ENCODE measurements at places on chromosomes 7 and 10.

GRCh38 chr7:135204876-135205275, 6.5 kb downstream of the WDR91 start:
- no peak for DNase-seq

DNA sequence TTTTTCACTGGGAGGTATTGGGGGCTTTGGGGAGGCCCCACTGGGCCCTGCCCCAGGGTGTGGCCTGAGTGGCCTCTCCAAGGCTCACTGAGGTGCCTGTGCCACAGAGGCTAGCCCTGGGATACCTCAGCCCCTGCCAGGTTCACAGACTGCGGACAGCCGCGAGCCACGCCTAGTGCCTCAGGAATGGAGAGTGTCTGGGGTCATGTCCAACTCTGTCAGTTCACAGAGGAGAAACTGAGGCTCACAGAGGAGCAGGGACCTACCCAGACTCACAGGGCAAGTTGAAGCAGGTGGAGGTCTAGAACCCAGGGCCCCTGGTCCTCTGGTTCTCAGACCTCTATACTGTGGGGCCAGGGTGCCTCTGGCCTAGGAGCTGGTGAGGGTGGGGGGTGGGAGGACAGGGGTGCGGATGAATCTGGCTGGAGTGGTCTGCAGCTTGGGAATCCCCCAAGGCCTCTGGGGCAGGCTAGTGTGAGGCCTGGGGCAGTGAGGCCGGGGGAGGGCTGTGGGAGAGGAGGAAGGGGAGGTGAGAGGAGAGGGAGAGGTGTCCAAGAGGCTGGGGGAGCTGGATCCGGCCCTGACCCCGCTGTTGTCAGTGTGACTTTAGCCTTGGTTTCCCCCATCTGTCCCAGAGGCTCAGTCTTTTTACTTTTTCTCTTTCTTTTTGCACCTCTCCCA, 20.0 kb downstream of the NEURL1 start:
- no peak for DNase-seq

- no peak for DNase-seq
Measured at GRCh38 chr10:84172467-84173356, 889 bp upstream of the GPR15LG start.

GRCh38 chr10:6787091-6787490, 207.0 kb upstream of the PRKCQ start:
- no peak for DNase-seq

GRCh38 chr10:124291001-124291701, 127.6 kb downstream of the OAT start:
- DNase-seq, result no peak

DNA sequence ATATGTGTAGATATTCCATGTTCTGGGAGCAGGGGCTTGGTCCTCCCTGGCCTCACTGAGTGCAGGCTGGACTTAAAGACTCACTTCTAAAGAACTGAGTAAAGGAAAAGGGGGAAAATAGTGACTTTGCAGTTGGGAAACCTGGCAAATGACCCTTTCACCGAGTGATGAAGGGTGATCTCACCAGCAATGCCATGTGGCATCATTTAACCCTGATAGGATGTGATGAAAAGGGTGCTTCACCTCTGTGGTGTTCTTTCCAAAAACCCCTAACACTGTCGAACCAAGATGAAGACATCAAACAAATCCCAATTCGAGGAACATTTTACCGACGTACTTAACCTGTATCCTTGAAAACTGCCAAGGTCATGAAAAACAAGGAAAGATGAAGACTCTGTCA, 71.9 kb downstream of the AOAH start:
- DNase-seq, result no peak

- DNase-seq, result no peak
Measured at GRCh38 chr10:6208799-6209235, 6.1 kb downstream of the PFKFB3 start.

DNA sequence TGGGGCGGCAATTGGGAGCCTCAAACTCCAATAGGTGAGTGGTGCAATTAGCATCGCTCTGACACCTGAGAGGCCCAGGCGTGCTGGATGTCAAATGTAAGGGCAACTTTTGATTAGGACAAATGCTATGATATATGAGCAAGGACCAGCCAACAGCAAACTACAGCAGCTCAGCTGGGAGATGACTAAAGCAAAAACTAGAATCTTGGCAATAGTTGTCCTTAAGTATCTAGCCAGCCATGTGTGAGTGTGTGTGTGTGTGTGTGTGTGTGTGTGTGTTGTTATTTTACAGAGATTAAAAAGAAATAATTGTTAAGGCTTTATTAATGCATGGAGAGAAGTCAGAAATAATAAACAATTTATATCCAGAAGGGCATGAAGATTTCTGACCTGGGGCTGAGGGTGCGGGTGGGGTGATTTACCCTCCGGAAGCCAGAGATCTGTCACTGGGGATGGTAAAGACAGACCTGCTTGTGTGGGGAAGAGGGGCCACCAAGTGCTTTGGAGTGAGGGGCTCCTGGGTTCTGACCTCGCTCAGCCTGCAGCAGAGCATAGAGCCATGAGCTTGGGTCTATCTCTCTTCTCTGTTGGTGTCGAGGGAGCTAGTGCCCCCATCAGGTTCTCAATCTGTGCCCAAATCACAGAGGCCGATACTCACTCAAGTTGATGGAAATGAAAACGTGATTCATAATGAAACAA, 77.3 kb downstream of the EMX2 start:
- DNase-seq, result no peak

GRCh38 chr10:109071539-109071938, 851.8 kb downstream of the XPNPEP1 start:
- no peak for DNase-seq

GRCh38 chr10:14686356-14686755, 88.3 kb downstream of the FAM107B start:
- no peak for DNase-seq

DNA sequence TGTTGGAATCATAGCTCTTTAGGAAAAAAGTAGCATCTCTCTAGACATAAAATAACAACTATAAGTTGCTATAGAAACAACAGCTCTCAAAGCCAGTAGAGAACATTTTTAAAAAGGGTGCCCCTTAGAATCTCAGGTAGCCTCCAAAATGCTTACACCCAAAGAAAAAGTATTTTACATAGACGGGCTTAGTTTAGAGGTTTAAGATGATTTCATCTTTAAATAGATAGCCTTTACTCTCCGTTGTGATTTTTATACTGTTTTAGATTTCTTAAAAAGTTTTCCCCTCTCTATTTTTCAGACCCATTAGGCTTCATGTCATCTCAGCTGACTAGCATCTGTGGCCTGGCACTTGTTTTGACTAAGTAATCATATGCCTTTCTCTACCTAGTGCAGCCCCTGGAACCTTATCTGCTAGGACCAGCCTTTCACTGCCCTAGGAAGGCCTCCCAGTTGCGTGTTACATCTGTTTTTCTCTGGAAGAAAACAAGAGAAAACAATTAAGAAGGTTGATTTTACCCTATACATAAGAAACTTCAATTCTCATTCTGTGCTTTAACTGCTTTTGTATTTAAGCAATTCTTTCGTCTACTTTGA, 6.9 kb upstream of the BPGM start:
- DNase-seq, result no peak

DNA sequence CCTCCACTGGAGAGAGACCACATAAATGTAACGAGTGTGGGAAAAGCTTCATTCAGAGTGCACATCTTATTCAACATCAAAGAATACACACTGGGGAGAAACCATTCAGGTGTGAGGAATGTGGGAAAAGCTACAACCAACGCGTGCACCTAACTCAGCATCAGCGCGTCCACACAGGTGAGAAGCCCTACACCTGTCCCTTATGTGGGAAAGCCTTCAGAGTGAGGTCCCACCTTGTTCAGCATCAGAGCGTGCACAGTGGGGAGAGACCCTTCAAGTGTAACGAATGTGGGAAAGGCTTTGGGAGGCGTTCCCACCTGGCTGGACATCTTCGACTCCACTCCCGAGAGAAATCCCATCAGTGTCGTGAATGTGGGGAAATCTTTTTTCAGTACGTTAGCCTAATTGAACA, 20.6 kb downstream of the FAM200A start:
- DNase-seq, result no peak

- no peak for DNase-seq
Measured at GRCh38 chr7:27897441-27897847, 157.5 kb downstream of the TAX1BP1 start.

GRCh38 chr10:5840314-5841307, 27.4 kb upstream of the GDI2 start:
- no peak for DNase-seq

Measured in stimulated activated CD8-positive, alpha-beta memory T cell treated with anti-CD3 and anti-CD28 coated beads, Interleukin-4, amount 100 ng/mL, for 4 hours (primary cell).